Fibroblast of skin of abdomen (primary cell): ENCODE measurements at places on chromosomes 3 and 15.

- no peak for DNase-seq
These were observed 4.6 kb downstream of the TMEM266 start for GRCh38 chr15:76064375-76064774.

- peak; percentile 31 for DNase-seq
These were observed 47.8 kb upstream of the TMEM158 start for GRCh38 chr3:45273681-45274515.

DNA sequence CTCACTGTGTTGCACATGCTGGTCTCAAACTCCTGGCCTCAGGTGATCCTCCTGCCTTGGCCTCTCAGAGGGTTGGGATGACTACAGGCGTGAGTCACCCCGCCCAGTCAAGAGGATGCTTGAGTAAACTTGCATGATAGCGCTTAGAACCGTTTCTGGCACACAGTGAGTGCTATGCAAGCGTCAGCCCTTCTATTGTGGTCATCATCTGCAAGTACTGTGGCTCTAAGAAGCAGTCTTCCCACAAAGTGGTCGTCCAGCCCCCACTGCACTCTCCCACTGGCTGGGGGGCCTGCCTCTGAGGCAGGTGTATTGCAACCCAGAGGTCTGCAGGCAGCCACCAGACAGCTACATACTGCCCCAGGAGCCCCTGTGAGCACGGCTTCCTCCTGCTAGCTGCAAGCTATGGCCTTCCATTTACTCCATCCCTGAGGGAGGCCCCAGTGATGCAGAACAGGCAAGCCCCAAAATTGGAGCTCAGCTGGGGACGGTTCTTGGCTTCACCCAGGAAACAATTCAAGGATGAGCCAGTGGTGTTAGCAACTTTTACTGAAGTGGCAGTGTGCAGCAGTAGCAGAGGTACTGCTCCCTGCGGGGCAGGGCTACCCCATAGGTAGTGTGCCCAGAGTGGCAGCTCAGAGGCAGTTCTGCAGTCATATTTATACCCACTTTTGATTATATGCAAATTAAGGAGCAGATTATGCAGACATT is 95.4 kb downstream of the LSM3 start:
- no peak for DNase-seq

DNA sequence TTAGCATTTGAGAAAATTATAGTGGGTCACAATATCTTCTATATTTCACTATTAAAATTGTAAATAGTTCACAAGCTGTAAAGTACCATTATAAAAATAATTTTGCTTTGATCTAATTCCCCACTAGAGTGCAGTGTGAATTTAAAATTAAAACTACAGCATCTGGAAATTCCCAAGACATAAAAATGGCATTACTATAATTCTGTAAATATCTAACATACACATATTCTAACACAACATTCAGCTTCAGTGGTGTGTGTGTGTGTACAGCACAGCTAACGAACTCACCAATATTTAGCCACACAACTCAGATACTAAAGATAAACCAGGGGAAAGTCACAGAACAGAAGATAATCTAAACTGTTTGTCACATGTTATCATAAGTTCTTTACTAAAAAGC is 424.9 kb upstream of the ZNF385D start:
- no peak for DNase-seq

DNA sequence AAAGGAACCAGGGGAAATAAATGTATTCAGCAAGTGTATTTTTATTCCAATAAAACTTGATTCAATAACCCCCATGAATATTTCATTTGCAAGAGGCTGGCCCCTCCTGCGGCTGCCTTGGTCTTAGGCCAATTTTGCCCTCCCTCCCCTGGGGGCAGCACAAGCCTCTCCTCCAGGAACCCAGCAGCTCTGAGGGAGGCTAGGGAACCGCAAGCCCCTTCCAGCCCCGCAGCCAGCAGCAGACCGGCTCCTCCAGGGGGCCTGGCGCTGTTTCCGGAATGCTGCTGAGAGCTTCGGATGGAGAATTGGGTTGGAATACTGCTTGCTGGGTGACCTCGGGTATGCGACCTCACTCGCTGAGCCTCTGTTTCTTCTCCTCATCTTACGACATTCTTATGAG is 150.1 kb downstream of the RAB11A start:
- no peak for DNase-seq

DNA sequence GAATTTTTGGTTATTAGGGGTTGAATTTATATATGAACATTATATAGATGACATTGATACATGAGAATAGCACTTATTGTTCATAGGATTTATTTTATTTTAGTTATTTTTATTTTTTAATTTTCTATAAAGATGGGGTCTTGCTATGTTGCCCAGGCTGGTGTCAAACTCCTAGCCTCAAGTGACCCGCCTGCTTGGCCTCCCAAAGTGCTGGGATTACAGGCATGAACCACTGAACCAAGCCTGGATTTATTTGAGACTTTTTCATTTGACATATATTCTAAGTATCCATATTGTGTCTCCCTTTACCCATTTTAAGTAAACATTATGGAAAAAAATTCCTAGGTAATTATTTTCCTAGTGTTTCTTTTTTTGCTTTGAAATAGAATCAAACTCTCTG is 12.5 kb downstream of the PAQR9 start:
- DNase-seq: no peak

DNA sequence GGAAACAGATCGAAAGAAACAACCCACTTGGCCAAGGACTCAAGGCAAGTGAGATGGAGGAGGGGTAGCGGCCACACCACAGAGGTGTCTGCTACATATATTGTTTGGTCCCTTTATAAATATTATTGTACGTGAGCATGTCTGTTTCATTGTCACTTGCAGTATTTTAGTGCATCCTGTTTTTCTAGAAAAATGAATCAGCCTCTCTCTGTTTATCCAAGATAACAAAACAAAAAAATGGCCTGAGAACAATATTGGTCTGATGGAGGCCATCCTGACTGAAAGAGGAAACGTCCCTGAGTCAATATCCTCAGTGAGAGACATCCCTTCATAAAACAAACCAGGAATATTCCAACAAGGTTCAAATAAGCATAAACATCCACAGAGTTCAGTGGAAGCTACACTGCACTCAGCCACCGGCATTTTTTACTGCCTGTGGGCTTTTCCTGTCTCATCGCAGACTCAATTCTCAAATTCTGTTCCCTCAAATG is 42.0 kb downstream of the WWTR1 start:
- DNase-seq: no peak

- DNase-seq: no peak
These were observed 111.1 kb upstream of the ABI3BP start for GRCh38 chr3:101104321-101104720.

DNA sequence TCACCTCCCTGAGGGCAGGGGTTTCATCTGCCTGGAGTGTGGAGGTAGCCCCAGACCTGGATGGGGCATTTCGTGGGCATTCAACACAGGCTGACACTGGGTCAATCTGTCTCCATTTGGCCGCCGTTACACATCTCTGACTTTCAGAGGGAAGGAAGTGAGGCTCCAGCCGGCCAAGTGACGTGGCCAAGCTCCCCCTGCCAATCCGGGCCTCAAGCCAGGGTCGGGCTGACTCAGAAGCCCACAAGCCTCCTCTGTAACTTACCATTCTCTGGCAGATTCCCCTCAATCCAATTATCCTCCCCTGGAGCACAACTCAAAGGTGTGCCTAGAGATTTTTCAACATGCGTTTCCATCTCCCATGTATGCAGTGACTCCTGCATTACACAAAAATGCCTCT is 227.6 kb downstream of the KLF13 start:
- peak; percentile 81 for DNase-seq

GRCh38 chr15:72365844-72366243 is 10.0 kb downstream of the HEXA start:
- DNase-seq: no peak

GRCh38 chr3:11724615-11725339 is 81.1 kb upstream of the VGLL4 start:
- DNase-seq: no peak

DNA sequence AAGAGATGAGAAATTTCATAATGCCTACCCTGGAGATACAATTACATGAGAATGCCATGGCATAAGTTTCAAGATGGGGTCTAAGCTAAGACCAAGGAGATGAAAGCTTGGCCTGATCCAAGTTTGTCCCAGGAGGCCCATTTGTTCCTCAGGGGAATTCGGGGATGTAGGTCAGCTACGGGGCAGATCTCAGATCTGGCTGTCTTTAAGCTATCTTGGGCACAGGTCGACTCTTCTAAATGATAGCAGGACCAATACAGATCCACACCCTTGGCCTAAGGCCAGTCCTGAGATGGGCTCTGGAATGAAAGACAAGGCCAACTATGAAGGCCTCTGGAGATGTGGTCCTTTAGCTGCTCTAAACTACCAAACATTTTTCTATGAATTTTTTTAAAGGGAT is 16.6 kb downstream of the ABI3BP start:
- DNase-seq: no peak

GRCh38 chr3:194604126-194604525 is 29.1 kb downstream of the TMEM44 start:
- no peak for DNase-seq

DNA sequence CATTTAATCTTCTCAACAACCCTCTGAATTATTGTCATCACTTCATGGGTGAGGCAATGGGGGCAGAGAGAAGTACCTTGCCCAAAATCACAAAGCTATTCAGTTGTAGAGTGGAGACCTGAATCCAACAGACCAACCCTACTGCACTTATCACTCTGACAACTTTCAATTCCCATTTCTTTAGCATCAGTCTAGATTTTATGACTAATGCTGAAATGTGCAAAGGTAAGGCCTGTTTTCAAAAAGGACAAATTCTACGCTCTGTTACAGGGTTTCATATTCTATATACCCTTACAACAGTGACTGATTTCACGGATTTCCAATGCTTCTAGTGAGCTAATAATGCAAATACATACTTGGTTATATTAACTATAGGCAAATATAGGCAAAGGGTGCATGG is 286.0 kb downstream of the ADAMTS17 start:
- DNase-seq: no peak

DNA sequence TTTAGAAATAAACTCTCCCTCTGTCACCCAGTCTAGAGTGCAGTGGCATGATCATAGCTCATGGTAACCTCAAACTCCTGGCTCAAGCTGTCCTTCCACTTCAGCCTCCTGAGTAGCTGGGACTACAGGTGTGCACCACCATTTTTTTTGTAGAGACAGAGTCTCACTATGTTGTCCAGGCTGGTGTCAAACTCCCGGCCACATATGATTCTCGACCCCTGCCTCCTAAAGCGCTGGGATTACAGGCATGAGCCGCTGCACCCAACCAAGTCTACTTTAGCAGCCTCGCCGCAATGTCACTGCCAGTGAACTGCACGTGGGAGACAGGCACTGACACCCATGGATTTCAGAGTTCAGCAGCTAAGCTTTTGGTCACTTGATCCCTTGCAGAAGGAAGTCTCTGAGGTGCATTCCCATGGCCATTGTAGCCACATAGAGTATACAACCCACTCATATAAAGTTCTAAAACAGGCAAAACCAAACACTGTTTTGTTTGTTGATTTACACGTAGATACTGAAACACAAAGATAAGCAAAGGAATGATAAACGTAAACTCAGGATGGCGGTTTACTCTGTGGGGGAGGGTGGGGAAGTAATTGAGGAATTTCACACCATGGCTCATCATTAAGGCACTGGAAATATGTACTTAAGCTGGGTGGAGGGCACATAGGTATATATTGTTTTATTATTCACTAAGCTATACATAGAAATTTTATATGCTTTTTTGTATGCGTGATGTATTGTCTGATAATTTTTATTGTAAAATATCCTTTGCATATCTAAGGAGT is 115.0 kb downstream of the MEX3B start:
- no peak for DNase-seq

DNA sequence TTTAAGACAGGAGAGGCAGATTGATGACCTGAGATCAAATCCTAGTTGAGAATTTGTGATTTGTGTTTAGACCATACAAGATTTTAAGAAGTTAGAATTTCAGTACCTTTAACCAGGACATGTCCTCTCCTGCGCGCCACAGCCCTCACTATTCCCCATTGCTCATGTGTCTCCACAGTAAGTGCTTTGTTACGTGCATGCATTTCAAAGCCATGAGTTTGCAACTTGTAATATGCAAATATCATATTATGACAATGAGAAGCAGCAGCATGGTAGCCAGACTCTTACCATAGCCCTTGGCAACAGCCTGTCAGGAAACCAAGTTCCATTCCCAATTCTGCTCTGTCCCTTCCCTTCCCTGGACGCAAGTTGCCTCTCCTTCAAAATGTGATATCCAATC is 73.3 kb upstream of the ATP13A5 start:
- no peak for DNase-seq

DNA sequence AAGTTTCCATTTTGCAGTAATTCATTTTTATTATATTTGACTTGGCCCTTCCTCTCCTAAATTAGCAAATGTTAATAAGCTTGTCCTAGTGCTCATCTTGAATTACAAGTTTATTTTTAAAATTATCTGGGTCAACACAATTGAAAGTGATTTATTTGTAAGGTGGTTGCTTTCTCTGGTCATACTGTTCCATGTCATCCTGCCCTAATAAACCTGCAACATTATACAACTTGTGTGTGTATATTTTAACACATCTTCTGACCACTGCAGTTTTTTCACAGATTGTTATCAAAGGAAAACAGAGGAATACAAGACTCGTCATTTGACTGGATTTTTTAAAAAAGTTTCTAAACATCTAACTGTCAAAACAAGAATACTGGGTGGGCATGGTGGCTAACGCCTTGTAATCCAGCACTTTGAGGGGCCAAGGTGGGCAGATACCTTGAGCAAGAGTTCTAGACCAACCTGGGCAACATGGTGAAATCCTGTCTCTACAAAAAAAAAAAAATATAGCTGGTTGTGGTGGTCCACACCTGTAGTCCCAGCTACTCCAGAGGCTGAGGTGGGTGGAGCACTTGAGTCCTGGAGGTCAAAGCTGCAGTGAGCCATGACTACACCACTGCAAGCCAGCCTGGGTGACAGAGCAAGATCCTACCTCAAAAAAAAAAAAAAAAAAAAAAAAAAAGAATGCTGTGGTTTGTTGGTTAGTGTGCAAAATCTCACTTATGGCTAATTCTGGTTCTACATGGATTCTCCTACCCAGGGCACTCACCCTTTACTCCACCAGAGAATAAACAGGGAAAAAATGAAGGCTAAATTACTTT is 5.0 kb upstream of the LRRFIP2 start:
- DNase-seq: no peak

- no peak for DNase-seq
These were observed 315.1 kb downstream of the ARPP21 start for GRCh38 chr3:35954413-35954812.

DNA sequence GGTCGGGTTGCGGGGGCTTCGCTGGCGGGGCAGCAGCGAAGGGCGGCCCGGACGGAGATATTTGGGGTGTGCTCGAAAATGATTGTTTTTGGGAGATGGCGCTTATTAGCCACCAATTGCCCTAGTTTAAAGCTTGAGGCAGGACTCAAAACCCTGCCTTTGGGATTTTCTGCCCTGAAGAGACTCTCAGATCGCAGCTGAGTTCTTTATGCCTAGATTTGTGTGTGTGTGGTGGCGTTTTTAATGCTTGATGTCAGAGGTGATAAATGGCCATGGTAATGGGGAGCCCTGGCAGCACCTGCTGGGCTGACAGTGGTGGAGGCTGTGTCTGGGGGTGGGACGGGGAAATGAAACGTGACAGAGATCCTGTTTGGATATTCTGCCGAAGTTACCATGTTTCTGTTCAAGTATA is 604 bp downstream of the KCTD6 start:
- no peak for DNase-seq
